ENCODE measurements at places on chromosomes 5 and 9. TPM values are rescaled to one million over a fixed set of nuclear protein-coding genes. Genes with fewer than 3 reads are reported as not detected.

DNA sequence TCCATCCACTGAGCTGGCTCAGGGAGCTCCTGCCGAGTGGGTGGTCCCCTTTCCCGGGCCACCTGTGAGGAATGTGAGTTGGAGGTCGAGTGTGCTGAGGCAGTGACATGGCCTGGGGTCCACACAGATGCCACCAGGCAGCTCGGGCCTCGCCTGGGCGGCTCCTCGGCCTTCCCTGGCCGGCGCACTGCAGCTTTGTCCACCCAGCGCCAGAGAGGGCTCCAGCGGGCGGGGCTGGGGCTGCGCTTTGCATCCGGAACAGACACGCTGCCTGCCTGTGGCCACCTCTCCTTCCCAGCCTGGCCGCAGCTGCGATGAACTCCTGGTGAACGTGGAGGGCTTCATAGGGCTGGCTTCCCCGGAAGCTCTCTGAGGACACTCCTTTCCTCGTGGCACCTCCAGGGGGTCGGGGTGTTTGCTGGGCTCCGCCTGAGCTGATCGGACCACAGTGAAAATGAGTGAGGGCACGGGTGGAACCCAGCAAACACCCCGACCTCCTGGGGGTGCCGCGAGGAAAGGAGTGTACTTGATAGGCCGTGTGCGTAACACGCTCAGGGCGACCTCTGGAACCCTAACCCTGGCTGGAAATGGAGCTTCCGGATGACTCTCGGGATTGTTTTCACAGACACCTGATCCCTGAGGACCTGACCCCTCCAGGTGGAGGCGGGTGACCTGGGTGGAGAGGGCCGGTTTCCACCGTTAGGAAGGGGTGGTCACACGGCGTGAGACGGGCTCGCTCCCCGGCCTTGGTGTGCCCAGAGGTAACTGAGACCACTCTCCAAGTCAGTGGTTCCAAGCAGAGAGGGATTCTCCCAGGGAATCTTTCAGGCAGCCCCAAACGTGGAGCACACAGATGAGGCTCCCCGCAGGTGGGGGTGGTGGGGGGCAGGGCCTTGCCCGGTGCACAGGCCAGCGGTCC is 31.8 kb upstream of the RXRA start:
- no peaks in the 10 kb centered on the region for H3K27me3 ChIP-seq
- H3K36me3 ChIP-seq = no peaks in the 10 kb centered on the region
- peaks cover 14% of the 10 kb centered on the region for H3K4me1 ChIP-seq
- peak overlapping the region; percentile 30 for H3K27ac ChIP-seq

CCDC171 gene
- total RNA-seq = 3.0 TPM

- no peaks in the 10 kb centered on the region for H3K27me3 ChIP-seq
- DNase-seq = peak; percentile 13
- no peak overlapping the region for H3K4me3 ChIP-seq
- H3K4me1 ChIP-seq = peaks cover 17% of the 10 kb centered on the region
- no peaks in the 10 kb centered on the region for H3K36me3 ChIP-seq
Observed at GRCh38 chr5:154654486-154655371, 100.4 kb upstream of the LARP1 start.

SLC25A2 gene
- 0.64 TPM for total RNA-seq

PTPRD gene
- total RNA-seq = 30.8 TPM

DNA sequence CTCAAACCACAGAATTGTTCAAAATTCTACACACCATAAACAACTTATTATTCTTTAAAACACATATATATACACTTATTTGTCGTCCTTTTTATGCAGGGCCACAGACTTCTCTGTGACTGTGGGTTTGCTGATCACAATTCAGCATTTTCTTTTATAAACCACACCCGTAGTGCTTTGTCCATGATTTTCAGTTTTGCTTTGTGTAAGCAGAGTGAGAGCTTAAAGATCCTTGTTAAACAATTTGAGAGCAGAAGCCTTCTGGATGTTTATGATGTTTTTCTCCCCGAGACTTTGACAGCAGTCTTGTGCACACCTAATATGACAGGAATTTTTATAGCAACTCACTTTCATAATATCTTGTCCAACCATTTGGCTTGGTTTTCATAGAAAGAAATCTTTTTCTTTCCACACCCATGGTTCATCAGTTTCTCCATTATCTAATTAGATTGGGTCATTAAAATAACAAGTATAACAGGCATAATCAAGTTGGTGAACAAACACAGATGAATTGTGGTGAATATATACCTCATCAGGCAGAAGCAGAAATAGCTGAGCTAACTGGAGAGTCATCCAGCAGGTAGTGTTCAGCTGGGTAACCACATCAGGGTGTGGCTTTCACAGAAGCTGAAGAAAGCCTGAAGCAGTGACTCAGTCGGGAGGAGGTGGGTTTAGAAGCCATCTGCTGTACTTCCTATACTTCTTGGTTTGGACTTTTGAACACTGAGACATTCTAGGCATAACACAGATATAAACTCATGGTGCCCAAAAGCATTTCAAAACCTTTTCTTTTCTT is 232.8 kb downstream of the DOCK8 start:
- no peaks in the 10 kb centered on the region for H3K4me1 ChIP-seq
- peaks cover 51% of the 10 kb centered on the region for H3K36me3 ChIP-seq
- no peak for DNase-seq
- no peak overlapping the region for H3K4me3 ChIP-seq

DNA sequence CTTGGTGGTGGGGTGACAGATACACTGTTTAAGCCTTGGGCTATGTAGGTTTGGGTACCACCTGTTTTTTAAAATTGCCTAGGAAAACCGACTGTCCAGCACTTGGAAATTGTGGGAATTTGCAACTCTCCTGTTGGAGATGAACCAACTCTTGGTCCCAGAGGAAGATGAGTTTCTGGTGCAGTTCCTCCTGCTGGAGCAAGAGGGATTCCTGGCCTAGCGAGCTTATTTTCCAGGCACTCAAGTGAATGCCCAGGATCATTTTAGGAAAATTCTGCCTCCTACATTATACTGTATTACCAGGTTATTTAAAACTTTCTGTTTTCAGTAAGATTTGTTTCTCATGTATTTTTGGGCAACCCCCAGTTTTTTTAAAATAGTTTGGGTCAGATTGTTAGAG is 33.7 kb downstream of the AP3S1 start:
- H3K4me1 ChIP-seq = peaks cover 4% of the 10 kb centered on the region
- H3K36me3 ChIP-seq = peaks cover 20% of the 10 kb centered on the region
- DNase-seq = no peak

DNA sequence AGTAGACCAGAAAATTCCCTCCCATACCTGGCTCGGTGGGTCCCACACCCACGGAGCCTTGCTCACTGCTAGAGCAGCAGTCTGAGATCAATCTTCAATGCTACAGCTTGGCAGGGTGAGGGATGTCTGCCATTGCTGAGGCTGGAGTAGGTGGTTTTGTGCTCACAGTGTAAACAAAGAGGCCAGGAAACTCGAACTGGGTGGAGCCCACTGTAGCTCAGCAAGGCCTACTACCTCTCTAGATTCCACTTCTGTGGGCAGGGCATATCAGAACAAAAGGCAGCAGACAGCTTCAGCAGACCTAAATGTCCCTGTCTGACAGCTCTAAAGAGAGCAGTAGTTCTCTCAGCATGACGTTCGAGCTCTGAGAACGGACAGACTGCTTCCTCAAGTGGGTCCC is 5.6 kb upstream of the GZMA start:
- no peaks in the 10 kb centered on the region for H3K4me1 ChIP-seq
- no peak overlapping the region for H3K4me3 ChIP-seq
- no peak overlapping the region for H3K27ac ChIP-seq
- H3K27me3 ChIP-seq = no peaks in the 10 kb centered on the region

DNA sequence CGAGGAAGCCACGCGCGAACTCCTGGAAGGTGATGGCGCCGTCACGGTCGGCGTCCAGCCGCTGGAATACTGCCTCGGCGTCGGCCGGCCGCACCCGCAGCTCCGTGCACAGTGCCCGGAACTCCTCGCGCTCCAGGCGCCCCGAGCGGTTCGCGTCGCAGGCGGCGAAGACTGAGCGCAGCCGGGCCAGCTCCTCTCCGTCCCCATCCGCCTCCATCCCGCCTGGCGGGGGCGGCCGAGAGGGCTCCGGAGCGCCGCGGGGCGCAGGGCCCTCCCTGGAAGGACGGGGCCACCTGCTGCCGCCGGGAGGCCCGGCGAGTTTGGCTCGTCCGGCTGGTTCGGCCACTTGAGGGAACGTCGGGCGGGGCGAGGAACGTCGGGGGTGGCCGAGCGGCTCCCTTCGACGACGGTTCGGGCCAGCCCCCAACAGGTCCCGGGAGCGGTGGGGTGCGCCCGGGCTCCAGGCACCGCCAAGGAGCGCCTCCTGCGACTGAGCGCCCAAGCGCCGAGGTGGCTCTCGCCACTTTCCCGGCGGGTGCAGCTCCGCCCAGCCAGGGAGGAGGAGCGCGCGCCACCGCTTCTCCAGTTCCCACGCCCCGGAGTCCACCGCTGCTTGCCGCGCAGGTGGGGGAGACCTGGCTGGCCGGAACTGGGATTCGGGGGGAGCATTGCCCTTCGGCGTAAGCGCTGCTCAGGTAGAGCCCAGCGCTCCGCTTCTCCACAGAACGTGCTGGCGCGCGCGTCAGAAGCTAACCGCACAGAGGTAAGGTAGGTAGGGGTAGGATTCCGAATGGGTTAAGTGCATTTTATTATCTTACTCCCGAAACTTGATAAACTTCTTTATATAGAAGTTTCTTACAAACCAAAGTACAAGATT is at the start of gene RASEF:
Gene RASEF (minus strand): TSS at position 492 of the 877 bp plus-strand sequence. CDS start 275 bp downstream, at position 217.
- H3K4me1 ChIP-seq = no peaks in the 10 kb centered on the region
- H3K4me3 ChIP-seq = peak within 1 kb of the TSS; percentile 45
- peak within 1 kb of the TSS; percentile 78 for H3K27ac ChIP-seq
- H3K27me3 ChIP-seq = peaks cover 14% of the 10 kb centered on the region
- H3K36me3 ChIP-seq = no peaks in the 10 kb centered on the region

SPINK6 gene
- total RNA-seq = not detected

GRCh38 chr9:130666393-130667119 is 2.2 kb downstream of the PRDM12 start:
- H3K4me1 ChIP-seq = peaks cover 31% of the 10 kb centered on the region
- H3K4me3 ChIP-seq = no peak overlapping the region
- no peak for DNase-seq
- H3K36me3 ChIP-seq = no peaks in the 10 kb centered on the region

BTNL8 gene
- 4.5 TPM for total RNA-seq

DNA sequence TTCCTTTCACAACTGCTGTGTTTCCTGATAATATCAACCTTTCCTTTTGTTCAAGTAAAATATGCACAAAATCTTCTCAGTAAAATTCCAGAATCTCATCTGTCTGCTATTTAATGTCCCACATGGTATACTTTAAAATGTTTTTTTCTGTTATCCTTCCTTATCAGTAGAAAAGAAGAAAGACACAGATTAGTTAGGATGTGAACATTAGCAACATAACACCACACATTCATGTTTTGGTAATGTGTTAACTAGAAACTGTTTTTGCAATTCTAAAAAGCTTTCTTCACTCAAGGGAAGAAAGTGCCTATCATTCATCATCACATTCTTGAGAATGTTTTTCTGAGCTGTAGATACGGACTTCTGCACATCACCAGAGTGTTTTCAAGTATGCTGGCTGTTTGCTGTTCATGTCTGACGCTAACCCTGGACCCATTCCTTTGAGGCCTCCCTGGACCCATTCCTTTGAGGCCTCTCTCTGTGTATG is 10.5 kb upstream of the ARSB start:
- H3K27me3 ChIP-seq = no peaks in the 10 kb centered on the region
- H3K4me1 ChIP-seq = no peaks in the 10 kb centered on the region
- H3K27ac ChIP-seq = no peak overlapping the region
- no peaks in the 10 kb centered on the region for H3K36me3 ChIP-seq
- DNase-seq = no peak
- H3K4me3 ChIP-seq = no peak overlapping the region

TNFSF8 gene
- 3.8 TPM for total RNA-seq

DNA sequence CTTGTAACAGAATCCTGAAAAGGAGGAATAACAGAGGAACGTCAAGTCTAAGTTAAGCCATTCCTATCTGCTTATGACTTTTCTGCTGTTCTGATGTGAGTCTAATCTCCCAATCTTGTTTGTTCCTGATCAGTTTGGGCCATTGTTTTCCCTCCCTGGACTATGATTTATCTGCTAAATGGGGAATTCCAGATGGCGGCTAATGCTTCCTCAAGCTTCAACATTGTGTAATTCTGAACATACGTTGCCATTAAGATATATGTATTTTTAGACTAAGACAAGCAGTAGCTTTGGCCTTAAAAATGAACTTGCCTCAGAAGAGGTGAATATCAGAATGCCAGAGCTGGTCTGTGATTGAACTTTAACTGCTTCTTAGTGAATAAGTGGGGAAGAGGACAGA is 142.7 kb downstream of the PRKACG start:
- H3K27me3 ChIP-seq = no peaks in the 10 kb centered on the region
- no peaks in the 10 kb centered on the region for H3K36me3 ChIP-seq
- H3K4me1 ChIP-seq = no peaks in the 10 kb centered on the region
- no peak for DNase-seq
- no peak overlapping the region for H3K4me3 ChIP-seq

DNA sequence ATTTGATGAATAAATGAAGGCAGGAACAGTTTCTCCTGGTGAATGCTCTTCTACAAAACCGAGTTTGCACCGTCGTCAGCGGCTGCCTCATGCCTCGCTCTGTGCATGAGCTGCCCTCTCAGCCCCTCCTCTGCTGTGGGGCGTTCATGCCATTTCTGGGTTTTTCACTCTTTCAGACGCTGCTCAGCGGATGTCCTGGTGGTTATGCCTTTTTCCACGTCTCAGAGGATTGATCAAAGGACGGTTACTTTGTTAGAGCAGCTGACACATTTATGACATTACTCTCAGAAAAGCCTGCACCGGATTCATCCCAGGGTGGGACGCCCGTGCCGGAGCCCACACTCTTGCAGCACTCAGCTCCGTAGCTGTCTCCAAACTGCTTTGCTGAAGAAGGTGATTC is 195.9 kb upstream of the PPP1R26 start:
- no peak overlapping the region for H3K27ac ChIP-seq
- H3K4me3 ChIP-seq = no peak overlapping the region
- peaks cover 5% of the 10 kb centered on the region for H3K4me1 ChIP-seq
- H3K27me3 ChIP-seq = no peaks in the 10 kb centered on the region
- DNase-seq = no peak

GRCh38 chr5:66306105-66306843 is 162.2 kb downstream of the SREK1 start:
- H3K4me3 ChIP-seq = no peak overlapping the region
- H3K27ac ChIP-seq = no peak overlapping the region
- no peaks in the 10 kb centered on the region for H3K4me1 ChIP-seq
- no peaks in the 10 kb centered on the region for H3K27me3 ChIP-seq
- no peak for DNase-seq

DNA sequence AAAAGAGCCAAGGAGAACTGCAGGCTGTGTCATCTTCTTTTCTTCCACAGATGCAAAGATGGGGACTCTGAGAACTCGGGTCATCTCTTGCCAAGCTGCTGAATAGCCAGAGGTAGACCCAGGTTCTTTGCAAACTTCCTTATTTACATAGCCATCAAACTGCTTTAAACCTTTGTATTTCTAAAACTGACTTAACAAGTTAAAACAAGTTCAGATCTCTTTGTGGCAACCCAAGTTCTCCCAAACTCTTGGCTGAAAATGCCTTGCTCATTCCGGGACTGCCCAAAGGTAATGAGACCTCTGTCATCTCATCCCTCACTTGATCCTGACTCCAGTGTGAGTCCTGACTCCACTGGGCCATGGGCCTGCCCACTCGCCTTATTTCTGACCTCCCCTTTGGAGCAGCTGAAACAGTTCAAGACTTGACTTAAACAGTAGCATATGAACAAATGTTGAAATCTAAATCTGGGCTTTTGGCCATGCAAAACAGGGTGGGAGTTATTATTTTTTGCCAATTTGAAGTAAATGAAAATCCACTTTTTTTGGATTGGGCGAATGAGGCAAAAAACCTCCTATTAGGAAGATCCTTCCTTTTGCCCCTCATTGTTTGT is 50.6 kb downstream of the FBXL7 start:
- H3K4me3 ChIP-seq = no peak overlapping the region
- no peak for DNase-seq
- H3K27me3 ChIP-seq = no peaks in the 10 kb centered on the region

ACOT12 gene
- total RNA-seq = not detected

GRCh38 chr5:65461490-65461889 is 20.2 kb downstream of the ADAMTS6 start:
- H3K27ac ChIP-seq = no peak overlapping the region
- no peaks in the 10 kb centered on the region for H3K27me3 ChIP-seq
- DNase-seq = no peak
- H3K4me1 ChIP-seq = no peaks in the 10 kb centered on the region
- H3K4me3 ChIP-seq = no peak overlapping the region

Measured in upper lobe of right lung (tissue), 1 donor.